ENCODE measurements at places on chromosomes 5 and 9.

GRCh38 chr9:89497978-89498851 is at the start of gene SEMA4D:
Gene SEMA4D, minus strand, starts transcription at chr9:89498113. Its CDS starts 92,657 bp downstream, at chr9:89405456.
- DNase-seq = no peak

- no peak for DNase-seq
Observed at GRCh38 chr5:132198571-132198970, 29.1 kb downstream of the P4HA2 start.

DNA sequence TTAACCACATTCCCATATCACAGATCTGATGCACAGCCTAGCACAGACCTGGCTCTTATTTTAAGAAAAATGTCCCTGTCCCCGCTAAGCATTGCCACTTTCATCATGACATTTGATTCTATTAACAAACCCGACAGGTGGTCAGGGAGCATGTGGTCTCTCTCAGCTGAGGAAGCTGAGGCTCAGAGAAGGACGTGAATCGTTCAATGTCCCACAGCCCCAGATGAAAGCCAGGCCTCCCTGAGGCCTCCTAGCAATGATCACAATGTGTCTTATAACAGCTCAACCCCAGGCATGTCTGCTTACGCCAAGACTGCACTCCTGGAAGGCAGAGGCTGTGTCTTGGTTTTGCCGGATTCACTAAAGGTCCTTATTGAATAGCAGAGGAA is 10.4 kb upstream of the CRB2 start:
- DNase-seq = no peak

GRCh38 chr5:98318386-98318785 is 455.1 kb upstream of the RGMB start:
- no peak for DNase-seq

DNA sequence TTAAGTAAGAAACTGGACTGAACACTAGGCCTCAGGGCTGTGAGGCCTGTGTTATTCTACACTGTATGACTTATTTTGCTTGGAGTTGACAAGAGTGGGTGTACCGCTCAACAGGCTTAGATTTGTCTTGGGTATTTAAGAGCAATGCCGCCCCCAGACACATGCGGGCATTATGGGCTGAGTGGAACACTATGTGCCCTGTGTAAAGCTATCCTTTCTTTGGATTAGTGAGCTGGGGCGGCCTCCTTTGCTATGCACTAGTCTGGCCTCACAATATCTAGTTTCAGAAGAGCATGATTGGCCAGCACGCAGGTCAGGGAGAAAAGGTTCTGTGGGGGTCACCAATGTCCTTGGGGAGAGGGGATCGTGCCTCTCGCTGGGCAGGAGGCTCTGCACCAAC is 206.3 kb upstream of the GDNF start:
- no peak for DNase-seq

DNA sequence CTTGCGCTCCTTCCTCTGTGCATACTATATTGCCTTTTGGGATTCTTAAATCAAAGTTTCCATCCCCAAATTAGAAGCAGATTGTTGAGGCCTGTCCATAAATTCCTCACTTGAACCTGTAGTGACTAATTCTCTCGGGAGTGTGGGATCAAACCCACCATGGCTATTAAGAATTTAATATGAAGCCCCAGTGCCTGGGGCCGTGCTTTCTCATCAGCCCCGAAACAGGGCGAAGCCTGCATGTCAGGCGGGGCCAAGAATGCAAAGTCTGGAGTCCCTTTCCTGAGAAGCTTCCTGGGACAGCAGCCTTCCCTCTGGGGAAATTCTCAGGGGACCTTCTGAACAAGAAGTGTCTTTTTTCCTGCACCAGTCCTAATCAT is 29.3 kb upstream of the FAT2 start:
- no peak for DNase-seq

All from GM04503 (cell line).